ENCODE measurements at places on chromosomes 2 and 18.

DNA sequence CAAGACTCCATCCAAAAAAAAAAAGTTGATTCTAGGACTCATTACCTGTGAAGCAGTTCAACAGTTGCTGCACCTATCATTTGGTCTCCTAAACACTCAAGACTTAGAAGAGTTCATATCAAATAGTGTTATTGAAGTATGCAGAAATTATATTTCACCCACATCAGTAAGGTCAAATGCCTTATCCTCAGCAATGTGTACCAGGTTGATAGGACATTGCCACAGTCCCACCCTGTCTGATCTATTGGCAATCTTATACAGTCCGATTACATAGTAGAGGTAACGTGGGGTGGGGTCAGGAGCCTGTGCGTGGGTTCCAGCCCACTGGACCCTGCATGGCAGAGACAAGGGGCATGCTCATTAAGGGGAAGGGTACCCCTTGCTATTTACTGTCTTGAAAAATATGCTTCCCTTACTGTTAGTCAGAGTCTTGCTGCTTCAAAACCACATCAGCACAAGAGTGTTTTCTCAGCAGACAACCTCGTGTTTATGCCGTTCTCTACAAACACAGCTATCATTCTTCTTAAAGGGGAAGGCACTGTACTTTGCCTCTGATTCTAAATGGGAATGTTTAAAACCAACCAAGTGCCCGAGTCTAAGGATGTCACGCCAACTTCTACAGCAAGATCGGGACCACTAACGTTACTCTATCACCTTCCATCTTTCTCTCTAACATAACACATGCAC is 115.2 kb downstream of the MTCL1 start:
- no peak for DNase-seq

- DNase-seq: no peak
Observed at GRCh38 chr2:170550501-170550900, 164.6 kb upstream of the SP5 start.

GRCh38 chr2:64108666-64109241 is 35.5 kb downstream of the PELI1 start:
- no peak for DNase-seq

DNA sequence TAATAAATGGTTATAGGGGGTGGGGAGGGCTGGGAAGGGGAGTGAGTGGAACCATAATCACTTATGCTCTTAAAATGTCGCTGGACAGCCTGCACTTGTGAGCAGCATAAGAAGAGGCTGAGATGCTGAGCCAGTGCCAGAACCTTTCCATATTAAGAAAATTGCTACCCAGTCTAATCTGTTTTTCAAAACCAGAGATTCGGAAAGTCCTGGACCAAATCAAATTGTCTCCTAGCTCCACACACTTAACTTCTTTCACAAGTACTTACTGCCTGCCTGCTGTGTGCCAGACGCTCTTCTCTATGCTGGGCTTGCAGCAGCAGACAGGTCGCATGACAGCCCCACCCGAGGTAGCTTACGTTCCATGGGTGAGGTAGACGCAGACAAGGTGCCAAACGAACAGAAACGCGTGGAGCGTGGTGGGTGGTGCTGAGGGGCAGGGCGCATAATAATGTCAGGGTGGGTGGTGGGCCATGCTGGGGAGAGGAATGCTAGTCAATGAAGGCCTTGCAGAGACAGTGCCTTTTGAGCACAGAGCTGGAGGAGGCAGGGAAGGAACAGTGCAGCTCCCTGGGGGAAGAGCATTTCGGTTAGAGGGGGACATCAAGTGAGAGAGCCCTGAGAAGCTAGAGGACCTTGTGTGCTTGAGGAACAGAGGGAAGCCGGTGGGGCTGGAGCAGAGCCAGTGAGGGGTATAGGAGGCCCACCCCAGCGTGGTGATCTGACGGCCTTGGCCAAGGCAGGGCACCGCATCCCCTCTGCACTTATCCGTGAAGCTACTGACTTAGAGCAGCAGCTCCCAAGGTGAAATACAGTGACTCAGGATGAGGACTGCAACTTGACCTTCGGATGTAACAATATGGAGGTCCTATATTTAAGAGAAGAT is 123.5 kb upstream of the DAPL1 start:
- DNase-seq: peak; percentile 51

- DNase-seq: no peak
Observed at GRCh38 chr2:234427081-234428061, 69.5 kb downstream of the ARL4C start.

All from BE2C (cell line).